ENCODE measurements at places on chromosomes 5 and 9.

DNA sequence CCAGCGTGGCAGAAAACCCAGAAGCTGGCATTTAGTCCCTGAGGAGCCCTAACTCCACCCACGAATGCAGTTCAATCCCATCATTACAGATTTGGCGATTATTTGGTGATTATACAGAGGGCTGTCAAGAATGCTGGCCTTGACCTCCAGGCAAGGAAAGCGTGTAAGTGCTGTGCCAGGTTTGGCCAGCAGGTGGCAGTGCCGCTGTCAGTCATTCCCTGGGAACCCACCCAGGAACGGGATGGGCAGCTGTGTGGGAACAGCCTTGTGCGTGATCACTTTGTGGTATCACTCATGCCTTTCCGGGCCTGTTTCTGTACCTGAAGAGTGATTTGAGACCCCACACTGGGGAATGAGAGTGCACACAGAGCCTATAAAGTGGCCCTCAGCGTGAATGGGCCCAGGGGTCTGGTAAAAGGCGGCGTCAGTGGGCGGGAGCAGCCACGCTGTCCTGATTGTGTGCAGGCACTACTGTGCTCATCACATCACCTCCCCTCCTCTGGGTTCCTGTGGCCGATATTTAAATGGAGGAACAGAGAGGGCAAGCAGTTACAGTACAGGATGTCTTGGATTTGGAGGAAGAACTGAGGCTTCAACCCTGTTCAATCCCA is 215.6 kb downstream of the ROR2 start:
- DNase-seq, result peak; percentile 66

DNA sequence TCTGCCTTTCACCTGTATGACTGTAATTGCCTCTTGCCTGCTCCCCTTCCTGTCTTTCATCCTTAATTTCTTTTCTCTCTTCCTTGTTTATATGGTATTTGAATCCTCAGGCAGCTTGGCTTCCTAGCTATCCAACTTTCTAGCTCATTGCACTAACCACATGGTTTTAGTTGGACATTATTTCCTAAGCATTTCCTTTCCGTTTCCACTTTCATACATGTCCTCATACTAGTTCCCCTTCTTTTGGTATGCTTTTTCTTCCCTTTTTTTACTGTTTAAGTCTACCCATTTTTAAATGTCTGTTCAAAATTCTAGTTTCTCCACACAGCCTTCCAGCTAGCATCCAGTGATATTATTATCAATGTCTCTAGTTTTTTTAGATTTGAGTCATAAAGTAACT is 6.6 kb downstream of the CWC27 start:
- DNase-seq, result peak; percentile 14

GRCh38 chr9:129131300-129132145 is 20.3 kb downstream of the PTPA start:
- DNase-seq, result peak; percentile 89

- no peak for DNase-seq
Measured at GRCh38 chr9:129987047-129987446, 55.9 kb downstream of the FNBP1 start.

DNA sequence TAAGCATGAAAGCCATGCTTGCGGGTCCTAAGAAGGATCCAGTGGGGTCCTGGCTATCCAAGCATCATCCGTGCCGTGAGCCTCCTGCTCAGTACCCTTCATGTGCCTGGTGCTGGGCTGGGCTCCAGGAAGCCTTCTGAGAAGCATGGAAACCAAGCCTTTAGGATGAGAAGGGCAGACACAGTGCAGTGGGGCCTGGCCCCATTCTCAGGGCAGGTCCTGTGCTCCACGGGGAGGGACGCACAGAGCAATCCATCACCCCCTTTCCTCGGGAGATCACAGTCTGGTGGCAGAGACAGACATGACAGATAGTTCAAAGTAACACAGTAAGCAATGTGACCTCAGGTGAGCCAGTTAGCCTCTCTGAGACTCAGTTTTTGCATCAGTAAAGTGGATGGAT is 76.9 kb downstream of the RGS3 start:
- DNase-seq, result no peak

- DNase-seq, result no peak
Measured at GRCh38 chr9:34446468-34446891, 11.9 kb downstream of the FAM219A start.

DNA sequence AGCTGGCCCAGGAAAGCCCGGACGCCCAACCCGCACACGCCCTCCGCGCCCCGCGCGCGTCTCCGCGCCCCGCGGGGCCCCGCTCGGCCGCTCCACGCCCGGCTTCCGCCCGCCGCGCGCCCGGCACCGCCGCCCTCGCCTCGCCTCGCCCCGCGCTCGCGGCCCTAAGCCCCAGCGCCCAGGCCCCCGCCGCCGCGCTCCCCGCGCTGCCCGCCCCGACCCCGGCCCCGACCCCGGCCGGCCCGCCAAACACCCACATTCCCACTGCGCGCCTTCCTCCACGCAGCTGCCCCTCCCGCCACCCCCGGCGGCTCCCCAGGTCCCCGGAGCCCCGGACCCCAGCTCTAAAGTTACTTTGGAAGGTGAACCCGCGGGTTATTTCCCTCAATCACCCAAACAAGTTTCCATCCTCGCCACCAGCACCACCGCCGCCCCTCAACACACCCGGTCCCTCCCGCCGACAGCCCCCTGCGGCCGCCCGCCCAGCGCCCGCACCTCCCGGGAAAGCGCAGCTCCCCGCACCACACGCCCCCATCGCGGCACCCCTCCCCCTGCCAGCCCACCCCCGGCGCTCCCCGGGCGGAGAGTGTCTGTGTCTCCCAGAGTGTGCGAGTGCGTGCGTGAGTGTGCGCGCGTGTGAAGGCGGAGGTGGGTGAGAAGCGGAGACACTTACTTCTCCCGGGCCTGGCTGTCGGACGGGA is 439 bp downstream of the SSBP2 start:
- DNase-seq, result peak; percentile 47

- DNase-seq, result no peak
Measured at GRCh38 chr9:128114326-128115186, 13.0 kb downstream of the PTGES2 start.

DNA sequence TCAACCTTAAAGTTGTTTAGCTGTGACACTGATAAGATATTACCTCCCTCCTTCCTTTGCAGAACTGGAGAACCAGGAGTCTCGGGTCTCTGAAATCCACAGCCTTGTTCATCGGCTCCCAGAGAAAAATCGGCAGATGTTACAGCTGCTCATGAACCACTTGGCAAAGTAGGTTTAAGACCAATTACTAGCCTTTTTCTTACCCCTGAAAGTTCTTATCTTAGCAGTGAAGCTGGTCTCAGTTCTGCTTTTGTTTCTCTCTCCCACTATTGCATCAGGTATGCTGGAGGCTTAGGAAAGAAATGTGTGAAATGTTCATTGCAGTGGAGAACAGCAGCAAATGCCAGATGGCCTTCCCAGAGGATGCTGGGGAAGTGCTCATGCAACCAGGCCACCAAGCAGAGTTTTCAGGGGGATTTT is 287.4 kb downstream of the ARHGAP26 start:
- peak; percentile 54 for DNase-seq

All from suppressor macrophage (primary cell).